Aorta (tissue), 5 donors: ENCODE measurements at places on chromosomes 11 and 22. TPM values are rescaled to one million over a fixed set of nuclear protein-coding genes. Genes with fewer than 3 reads are reported as not detected.

DNA sequence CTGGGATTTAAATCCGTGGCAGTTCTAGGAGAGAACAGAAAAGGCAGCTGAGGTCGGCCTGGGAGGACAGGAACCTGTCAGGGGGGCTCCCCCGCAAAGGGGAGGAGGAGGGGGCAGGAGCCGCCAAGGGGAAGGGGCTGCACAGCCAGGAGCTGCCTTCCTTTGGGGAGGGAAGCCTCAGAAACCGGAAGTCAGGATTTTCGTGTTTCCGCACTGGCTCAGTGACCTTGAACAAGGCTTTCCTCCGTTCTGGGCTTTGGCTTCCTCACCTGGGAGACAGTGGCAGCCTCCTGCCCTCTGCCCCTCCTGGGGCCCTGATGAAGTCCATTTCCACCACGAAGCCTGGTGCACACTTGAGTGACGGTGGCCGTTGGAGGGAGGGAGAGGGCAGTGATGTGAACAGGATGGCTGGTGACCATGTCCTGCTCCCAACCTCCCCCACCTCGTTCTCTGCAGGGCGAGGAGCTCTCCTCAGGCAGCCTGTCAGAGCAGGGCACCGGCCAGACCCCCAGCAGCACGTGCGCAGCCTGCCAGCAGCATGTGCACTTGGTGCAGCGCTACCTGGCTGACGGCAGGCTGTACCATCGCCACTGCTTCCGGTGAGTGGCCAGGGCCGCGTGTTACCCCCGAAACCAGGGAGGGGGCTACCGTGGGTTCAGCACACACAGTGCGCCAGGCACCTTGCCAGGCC is 12.6 kb downstream of the MICALL1 start:
- DNase-seq = no peak

DNA sequence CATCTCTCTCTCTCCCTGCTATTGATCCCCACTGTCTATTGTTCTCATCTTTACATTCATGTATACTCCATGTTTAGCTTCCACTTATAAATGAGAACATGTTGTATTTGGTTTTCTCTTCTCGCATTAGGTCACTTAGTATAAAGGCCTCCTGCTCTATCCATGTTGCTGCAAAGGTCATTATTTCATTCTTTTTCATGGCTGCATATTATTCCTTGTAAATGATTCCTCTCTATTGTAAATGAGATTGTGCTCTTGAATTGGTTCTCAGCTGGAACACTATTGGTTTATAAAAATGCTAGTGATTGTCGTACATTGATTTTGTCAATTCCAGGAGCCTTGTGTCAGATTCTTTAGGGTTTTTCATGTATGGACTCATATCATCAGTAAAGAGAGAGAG is 13.5 kb downstream of the ACRV1 start:
- no peak for DNase-seq

DNA sequence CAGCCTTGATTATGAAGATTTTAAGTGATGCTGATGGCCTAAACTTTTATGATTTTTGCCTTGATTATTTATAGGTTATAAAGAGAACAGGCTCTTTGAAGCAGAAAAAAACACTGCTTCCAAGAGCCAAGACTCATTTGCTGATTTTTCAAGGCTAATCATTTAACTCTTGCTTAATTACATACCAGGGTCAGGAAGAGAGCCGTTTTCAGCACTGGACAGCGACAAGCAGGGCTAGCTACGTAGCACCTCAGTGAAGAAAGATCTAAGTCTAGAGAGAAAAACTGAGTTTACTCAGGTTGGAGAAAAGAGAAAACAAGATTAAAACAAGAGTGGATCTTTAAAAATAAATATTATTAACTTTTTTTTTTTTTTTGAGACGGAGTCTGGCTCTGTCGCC is 615.4 kb upstream of the B3GAT1 start:
- DNase-seq = no peak

- peak; percentile 70 for DNase-seq
Measured at GRCh38 chr11:72724851-72725723, 27.1 kb downstream of the ARAP1 start.

DNA sequence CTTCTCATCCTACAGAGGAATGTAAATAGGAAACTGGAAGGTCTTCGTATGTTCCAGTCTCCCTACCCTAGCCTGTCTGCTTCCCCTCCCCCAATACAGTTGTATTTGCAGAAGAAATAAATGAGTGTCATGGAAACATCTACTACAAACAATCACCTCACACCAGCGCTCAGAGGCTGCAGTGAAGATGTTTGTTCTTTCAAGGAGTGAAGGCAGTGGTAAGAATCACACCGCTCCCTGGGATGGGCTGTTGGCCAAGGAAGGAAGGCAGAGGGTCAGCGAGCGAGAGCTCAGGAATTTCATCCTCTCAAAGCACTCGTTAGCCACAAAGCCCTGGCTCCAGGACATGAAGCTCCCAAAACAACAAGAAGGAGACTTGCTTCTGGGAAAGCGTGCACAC is 1.1 kb upstream of the IGSF9B start:
- DNase-seq = no peak

The PGA3 gene
- total RNA-seq = not detected
